Activated T-cell treated with anti-CD3 and anti-CD28 coated beads for 4 hours (primary cell): ENCODE measurements at places on chromosomes 2 and 18.

DNA sequence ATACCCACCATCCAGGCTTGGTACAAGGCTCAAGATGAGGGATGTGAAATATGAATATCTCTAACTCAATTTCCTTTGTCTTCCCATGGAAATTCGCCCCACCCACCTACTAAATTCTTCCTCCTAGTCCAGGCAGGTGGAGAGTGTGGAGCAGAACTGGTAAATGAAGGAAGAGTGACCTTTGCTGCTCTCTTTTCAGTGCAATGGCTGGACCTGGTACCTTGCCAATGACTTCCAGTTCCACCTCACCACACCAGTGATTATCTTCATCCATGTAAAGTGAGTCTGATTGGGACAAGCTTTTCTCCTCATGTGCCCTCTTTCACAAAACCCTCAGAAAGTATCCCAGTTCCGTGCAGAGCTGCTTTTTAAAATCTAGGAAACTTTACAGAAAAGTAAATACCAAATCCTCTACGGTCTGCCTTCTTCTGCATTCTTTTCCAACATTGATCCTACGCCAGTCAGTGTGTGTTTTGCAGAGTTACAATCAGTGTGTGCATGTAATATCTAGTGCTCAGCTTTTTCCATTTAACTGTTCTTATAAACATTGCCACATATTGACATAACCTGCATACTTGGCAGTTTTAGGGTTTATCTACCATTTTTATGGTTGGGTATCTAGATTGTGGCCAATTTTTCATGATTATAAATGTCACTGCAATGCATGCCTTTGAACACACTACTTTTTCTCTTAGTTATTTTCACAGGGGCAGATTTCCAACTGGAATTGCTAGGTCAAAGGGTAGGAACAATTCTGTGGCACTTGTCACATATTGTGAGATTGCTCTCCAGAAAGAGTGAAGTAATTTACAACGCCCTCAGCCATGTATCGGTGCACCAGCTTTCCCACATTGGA, 86.5 kb upstream of the SEC11C start:
- DNase-seq: no peak

- no peak for DNase-seq
Measured at GRCh38 chr18:47887227-47887626, 43.2 kb downstream of the SMAD2 start.

GRCh38 chr2:81672923-81673322, 1368.4 kb upstream of the LRRTM1 start:
- no peak for DNase-seq

DNA sequence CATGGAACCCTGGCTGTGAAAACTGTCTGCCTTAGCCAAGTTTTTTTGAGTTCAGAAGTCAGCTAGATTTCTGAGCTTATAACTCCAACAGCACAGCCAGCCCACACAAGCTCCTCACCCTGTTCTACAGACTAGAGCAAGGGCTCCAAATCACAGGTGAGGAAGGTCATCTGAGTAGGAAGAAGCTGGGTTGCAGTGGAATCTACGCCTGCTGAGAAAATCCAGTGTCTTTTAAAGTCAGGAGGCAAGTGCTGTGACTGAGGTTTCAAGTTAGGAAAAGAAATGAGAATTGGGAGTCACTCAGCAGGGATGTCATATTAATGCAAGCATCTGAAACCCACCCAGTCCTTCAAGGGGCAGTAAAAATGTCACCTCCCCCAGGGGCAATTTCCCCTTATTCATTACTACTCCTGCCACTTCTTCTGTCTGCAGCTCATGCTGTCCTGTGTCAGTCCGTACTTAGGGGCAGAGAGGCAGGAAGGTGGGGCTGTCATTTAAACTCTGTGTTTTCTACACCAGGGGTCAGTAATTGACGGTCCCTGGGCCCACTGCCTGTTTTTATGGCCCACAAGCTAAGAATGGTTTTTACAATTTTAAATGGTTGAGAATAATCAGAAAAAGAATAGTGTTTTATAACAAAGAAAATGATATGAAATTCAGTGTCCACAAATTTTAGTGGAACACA, 551.1 kb downstream of the BCL11A start:
- no peak for DNase-seq

GRCh38 chr2:169476459-169476858, 2.8 kb upstream of the BBS5 start:
- DNase-seq: no peak
